Endothelial cell of umbilical vein (primary cell): ENCODE measurements at places on chromosomes 13 and 19. TPM values are rescaled to one million over a fixed set of nuclear protein-coding genes. Genes with fewer than 3 reads are reported as not detected.
A peak's percentile ranks its signal among the peaks of the same experiment; 100 is the strongest.

DLEU7 gene
- not detected in 2 replicates for polyA plus RNA-seq

KLF16 gene
- polyA plus RNA-seq = 11.6 and 22.6 TPM in 2 replicates

MAST1 gene
- polyA plus RNA-seq = 0.16 and 0.46 TPM in 2 replicates

OR10H1 gene
- polyA plus RNA-seq = not detected in 2 replicates

SMIM44 gene
- not detected in 2 replicates for polyA plus RNA-seq

SBK3 gene
- 0.18 and 0.19 TPM in 2 replicates for polyA plus RNA-seq

PGLYRP1 gene
- polyA plus RNA-seq = not detected in 2 replicates

- DNase-seq = no peak
- H3K4me1 ChIP-seq = no peaks in the 10 kb centered on the region
- no peaks in the 10 kb centered on the region for H3K27me3 ChIP-seq
- H3K4me3 ChIP-seq = no peak overlapping the region
- no peaks in the 10 kb centered on the region for H3K36me3 ChIP-seq
Measured at GRCh38 chr13:29143847-29144246, 323.7 kb downstream of the MTUS2 start.

CCDC70 gene
- polyA plus RNA-seq = not detected in 2 replicates

GRCh38 chr19:55688422-55689218 is 13.6 kb downstream of the EPN1 start:
- no peak for DNase-seq
- H3K36me3 ChIP-seq = peaks cover 4% of the 10 kb centered on the region
- H3K27ac ChIP-seq = no peak overlapping the region
- H3K27me3 ChIP-seq = no peaks in the 10 kb centered on the region
- no peaks in the 10 kb centered on the region for H3K4me1 ChIP-seq

DNA sequence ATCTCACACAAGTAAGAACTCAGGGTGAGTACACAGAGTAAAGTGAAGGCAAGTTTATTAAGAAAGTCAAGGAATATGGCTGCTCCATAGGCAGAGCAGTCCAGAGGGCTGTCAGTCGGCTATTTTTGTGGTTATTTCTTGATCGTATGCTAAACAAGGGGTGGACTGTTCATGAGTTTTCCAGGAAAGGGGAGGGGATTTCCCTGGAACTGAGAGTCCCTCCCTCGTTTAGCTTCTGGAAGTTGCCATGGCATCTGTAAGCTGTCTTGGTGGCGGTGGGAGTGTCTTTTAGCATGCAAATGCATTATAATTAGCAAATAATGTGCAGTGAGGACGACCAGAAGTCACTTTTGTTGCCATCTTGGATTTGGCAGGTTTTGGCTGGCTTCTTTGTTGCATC is 5.8 kb upstream of the VSTM1 start:
- no peak overlapping the region for H3K4me3 ChIP-seq
- no peaks in the 10 kb centered on the region for H3K4me1 ChIP-seq
- H3K27me3 ChIP-seq = no peaks in the 10 kb centered on the region
- no peak for DNase-seq

DNA sequence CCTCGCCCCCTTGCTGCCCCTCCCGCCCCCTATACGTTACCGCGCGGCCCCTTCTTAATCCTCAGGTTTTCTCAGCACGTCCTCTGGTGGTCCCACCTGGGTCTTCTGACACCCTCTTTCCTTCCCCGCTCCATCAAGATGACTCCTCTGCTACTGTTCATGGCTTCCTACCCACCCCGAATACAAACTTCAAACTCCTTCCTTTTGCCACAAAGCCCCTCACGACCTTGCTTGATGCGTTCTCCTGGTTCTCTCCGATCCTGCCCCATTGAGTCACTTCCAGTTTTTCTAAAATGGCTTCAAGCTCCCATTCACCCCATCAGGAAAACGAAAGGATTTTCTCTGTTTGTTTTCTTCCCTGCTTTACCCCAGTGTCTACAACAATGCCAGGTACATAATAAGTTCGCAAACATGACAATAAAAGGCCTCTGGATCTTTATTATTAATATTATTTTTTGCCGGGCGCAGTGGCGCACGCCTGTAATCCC is 734 bp upstream of the SERTAD3 start:
- H3K27ac ChIP-seq = peak overlapping the region; percentile 46
- H3K27me3 ChIP-seq = no peaks in the 10 kb centered on the region
- peaks cover 9% of the 10 kb centered on the region for H3K36me3 ChIP-seq
- peak overlapping the region; percentile 17 for H3K4me3 ChIP-seq
- no peak for DNase-seq

GAPDHS gene
- polyA plus RNA-seq = not detected in 2 replicates

DNA sequence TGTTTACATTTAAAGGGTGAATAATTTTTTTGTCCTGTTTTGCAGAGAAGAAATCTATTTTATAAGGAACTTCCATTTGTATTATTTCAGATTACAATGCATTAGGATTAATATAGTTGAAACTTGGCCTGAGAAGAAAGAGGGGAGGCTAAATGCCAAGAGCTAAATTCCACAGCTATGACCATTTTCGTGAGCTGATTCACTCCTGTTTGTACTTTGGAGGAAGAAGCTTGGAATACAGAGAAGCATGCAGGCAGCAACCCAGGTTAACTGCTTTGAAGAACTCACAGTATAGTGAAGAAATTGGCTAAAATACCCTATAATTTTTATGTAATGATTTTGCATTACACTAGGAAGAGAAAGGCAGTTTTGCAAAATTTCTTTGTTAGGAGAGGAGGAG is 309.4 kb upstream of the KLF12 start:
- no peak overlapping the region for H3K4me3 ChIP-seq
- no peaks in the 10 kb centered on the region for H3K4me1 ChIP-seq
- H3K27me3 ChIP-seq = no peaks in the 10 kb centered on the region
- DNase-seq = peak; percentile 14
- H3K27ac ChIP-seq = no peak overlapping the region
- no peaks in the 10 kb centered on the region for H3K36me3 ChIP-seq

DNA sequence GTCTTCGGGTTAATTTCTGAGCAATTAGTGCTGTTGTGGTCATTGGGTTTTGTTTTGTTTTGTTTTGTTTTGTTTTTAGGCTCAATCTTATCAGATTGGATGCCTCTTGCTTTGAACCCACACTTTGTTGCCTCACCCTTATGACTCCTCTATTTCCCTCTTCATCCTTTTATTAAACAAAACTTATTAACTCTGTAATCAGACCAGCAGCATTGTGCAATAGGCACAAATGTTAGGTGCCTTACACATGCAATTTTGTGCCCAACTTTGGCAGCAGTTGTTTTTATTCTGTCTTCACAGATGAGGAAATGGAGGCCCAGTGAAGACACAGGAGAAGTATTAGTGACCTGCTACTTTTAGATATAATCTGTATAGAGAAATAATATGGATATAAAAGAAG is 377.7 kb downstream of the KCNRG start:
- H3K4me1 ChIP-seq = peaks cover 28% of the 10 kb centered on the region
- no peaks in the 10 kb centered on the region for H3K36me3 ChIP-seq

DNA sequence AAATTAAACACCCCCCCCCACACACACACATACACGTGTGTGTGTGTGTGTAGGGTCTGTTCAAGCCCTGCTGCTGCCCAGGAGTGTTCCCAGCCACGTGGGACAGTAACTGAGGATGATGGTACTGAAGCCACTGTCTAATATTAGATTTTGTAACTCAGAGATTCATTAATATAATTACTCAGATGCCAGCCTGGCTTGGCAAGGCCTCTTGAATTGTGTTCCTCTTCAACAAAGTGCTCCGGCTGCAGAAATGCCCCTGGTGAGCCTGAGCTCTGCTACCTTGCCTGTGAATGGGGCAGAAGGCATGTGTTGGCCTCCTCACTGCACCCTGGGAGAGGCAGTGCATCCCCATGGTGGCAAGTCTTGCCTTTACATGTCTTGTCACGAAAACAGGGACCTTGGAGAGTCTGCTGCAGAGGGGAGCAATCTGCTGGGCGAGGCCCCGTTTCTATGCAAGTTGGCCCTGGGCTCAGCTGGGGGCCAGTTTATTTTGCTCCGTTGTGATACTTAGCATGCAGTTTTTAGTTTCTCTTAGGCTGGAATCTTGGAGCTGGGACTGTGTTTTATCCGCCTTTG is 44.0 kb downstream of the NFIX start:
- H3K27ac ChIP-seq = no peak overlapping the region
- H3K4me3 ChIP-seq = no peak overlapping the region
- no peak for DNase-seq
- H3K4me1 ChIP-seq = peaks cover 15% of the 10 kb centered on the region

CBY2 gene
- polyA plus RNA-seq = not detected in 2 replicates
